ENCODE measurements at places on chromosomes 7 and 10.

GRCh38 chr7:64181586-64181985 lies 25.4 kb upstream of the ZNF735 start:
- no peak for DNase-seq

DNA sequence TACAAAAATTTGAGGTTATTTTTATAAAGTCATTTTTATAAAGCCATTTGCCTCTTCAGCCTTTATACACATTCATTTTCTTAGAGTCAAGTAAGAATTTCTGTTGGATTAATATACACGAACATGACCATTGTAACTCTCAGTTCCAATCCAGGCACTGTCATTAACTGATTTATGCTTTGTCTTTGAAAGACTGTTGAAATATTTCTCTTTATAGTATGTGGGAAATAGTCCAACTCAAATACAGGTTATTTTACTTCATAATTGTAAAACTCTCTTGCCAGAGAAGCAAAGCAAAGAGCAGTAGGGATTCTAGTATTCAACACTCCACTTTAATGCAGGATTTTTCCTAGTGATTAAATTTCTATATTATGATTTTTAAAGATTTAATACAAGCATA lies 36.5 kb upstream of the PAPSS2 start:
- no peak for DNase-seq

DNA sequence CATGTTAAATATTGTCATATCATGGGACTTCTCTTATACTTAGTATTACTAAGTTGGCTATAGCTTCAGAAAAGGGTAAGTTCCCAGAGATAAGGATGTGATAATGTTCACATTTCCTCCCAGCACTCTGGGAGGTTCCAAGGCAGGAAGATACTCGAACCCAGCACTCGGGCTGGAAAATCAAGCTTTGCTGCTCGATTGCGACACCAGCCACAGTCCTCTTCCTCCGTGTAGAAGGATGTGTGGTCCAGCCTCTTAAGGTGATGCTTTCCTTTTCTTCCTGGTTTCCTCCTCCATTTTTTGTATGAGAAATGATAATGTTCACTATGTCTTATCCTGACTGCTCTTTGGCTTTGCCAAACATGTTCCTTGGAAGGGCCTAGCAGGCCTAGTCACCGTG lies 3.2 kb downstream of the BMS1 start:
- no peak for DNase-seq

- no peak for DNase-seq
These were observed 162.3 kb upstream of the NPS start for GRCh38 chr10:127386606-127387327.

GRCh38 chr7:137423321-137423720 lies 79.8 kb upstream of the PTN start:
- no peak for DNase-seq

GRCh38 chr10:62046522-62047227 lies 145.2 kb downstream of the ARID5B start:
- peak; percentile 88 for DNase-seq

- DNase-seq: no peak
These were observed 737.7 kb upstream of the C7orf33 start for GRCh38 chr7:147852833-147853232.

- DNase-seq: no peak
These were observed 330.1 kb upstream of the LRGUK start for GRCh38 chr7:133796782-133797745.

- peak; percentile 37 for DNase-seq
These were observed 114.0 kb downstream of the PRKCQ start for GRCh38 chr10:6465854-6466601.

DNA sequence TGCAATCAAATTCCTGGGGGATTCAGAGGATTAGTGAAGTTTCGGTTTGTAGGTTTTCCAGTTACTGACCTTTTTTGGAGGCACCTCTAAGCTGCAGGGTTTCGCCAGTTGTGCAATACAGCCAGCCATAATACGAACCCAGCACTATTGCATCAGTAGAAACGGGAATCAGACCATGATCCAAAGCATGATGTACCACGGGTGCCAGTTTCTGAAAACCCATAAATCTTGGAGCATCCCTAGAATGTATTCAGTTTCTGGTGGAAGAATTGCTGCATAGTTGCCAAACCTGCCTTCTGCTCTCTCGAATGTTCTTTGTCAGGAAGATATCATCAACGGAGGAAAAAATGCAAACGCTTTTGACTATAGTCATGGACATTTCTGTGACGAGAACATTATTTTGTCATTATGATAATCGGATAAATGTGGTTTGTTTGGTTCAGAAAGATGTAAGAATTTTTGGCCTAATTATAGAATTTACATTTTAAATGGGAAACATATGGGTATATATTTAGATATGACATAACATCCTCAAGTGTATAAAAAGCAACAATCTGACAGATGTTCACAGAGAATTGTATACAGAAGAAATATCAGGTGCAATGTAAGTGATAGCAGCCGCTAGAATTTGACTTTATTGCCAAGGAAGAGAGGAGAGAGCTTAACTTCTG lies 186.2 kb upstream of the PRKCQ start:
- DNase-seq: no peak

DNA sequence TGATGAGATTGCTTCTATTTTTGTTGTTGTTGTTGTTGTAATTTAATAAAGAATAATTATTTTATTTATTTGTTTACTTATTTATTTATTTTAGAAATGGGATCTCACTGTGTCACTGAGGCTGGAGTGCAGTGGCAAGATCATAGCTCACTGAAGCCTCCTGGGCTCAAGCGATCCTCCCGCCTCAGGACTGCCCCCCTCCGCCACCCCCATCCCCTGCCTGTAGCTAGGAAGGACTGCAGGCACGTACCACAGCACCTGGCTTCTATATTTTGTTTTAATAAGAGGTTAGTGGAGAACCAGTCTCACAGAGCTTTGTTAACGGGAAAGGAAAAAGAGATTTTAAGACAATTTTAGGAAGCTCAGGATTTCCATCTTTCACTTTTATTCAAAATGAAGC lies 19.5 kb upstream of the SMC3 start:
- no peak for DNase-seq

GRCh38 chr7:7565746-7566650 lies 686 bp upstream of the MIOS start:
- DNase-seq: peak; percentile 95

- no peak for DNase-seq
These were observed 41.3 kb upstream of the GLI3 start for GRCh38 chr7:42278344-42278743.

- DNase-seq: peak; percentile 77
These were observed at the start of gene PRXL2A for GRCh38 chr10:80408242-80409101. TSS of gene PRXL2A (plus strand) at chr10:80408551. CDS start at chr10:80420468, 11,917 bp downstream.

GRCh38 chr10:102405108-102405571 lies 9.6 kb downstream of the NFKB2 start:
- no peak for DNase-seq

GRCh38 chr7:36318116-36318515 lies 71.5 kb upstream of the ANLN start:
- no peak for DNase-seq

- peak; percentile 79 for DNase-seq
These were observed 89.1 kb downstream of the GFRA1 start for GRCh38 chr10:116183733-116184511.

DNA sequence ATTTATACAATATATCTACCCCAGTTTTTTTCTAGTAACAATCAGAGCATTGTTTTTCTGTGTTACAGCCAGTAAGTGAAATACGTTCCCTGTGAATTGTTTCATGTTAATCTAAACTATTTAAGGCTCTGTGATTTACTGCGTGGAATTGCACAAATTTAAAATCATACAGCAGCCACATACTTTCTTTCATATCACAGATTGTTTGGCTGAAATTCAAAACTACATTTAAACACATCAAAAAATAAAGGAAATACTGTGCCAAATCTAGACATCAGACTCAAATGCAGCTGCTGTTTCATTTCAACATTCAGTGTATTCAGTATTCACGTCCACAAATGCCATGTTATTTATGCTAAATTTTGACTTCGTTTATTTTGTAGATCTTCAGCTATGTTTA lies 242.6 kb upstream of the HGF start:
- DNase-seq: no peak

GRCh38 chr10:109919220-109919619 lies 4.1 kb downstream of the XPNPEP1 start:
- DNase-seq: no peak

DNA sequence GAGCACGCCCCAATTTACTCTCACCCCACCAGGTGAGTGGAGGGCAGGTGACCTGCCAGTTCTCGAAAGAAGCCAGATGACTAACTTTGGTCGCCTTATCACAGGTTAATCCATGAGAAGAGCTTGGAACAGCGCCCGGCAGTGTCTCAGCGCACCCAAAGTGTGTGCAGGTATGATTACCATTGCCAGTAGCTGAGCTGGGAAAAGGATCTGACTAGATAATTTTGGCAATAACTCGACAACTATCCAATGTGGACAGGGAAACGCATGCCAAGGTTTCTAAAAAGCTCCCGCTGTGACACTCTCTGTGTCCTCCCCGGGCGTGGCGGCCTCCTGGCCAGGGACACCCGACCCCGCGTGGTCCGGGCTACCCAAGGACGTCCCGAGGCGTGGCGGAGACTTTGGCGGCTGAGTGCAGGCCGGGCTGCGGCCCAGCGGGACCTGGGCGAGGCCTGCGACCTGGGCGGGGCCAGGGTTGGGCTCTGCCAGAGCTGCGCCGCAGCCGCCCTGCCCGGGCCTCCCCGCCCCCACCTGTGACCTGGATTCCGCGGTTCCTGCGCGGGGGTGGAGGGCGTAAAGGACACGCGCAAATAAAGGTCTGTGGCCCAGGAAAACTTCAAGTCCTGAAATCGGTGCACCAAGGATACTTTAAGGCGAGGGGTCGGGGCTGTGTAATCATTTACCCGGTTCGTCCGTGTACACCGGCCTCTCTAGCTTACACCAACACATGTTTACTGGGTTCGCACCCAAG lies 13.7 kb upstream of the WAPL start:
- peak; percentile 55 for DNase-seq

GRCh38 chr7:12493407-12493806 lies 77.1 kb upstream of the SCIN start:
- peak; percentile 17 for DNase-seq

- no peak for DNase-seq
These were observed 84.5 kb downstream of the HGF start for GRCh38 chr7:81685270-81685868.

DNA sequence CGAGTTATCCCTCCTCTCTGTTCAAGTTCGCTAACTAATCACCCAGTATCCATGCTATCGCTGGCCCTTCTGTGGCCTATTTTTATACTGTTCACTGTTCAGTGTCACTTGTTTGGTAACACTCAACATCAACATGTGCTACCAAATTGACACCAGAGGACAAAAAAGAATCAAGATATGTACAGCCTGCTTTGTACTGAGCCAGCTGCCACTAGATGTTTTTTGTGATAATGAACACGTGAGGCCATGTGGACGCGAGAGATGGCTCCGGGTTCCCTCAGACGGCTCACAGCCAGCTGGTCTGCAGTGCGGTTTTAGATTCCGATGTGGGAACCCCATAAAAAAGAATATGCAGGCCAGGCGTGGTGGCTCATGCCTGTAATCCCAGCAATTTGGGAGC lies 21.2 kb downstream of the CAV1 start:
- DNase-seq: no peak

DNA sequence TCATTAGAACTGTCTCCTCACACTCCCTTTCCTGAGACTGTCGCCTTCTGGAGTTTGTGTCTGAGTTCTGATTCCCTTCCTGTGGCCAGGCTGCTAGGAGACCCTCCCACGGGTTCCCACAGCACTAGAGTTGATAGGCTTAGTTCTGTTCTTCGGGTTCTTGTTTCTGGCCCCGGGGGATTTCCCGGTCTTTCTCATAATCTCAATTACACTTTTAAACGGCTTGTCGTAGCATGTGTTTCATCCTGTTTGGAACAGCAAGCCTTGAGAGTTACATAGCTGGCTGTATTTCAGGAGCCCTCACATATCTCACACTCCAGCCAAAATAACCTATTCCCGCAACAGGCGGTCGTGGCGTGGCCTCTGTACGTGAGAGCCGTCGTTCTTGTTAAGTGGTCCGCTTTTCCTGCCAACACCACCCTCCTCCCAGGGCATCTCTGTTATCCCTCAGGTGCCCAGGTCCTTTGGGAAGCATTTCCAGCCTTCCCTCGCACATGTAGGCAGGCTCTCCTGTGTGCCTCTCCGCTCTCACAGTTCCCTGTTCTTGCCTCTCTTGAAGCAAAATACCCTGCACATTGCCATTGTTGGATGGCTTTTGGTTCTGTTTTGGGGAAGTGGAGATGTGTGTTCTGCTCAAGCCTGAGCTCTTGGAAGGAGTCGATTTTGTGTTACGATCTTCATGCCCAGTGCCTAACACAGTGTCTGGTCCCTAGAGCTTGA lies 46.0 kb downstream of the CDC123 start:
- no peak for DNase-seq

GRCh38 chr10:132847856-132848255 lies 61.9 kb upstream of the NKX6-2 start:
- peak; percentile 1 for DNase-seq

- DNase-seq: no peak
These were observed 77.9 kb upstream of the GRB10 start for GRCh38 chr7:50860598-50860997.

- no peak for DNase-seq
These were observed 273.1 kb upstream of the NEBL start for GRCh38 chr10:21170216-21170615.

- DNase-seq: no peak
These were observed 131.4 kb upstream of the BTBD16 start for GRCh38 chr10:122139627-122140170.

- DNase-seq: no peak
These were observed 63.7 kb upstream of the ZPBP start for GRCh38 chr7:50156706-50157105.

DNA sequence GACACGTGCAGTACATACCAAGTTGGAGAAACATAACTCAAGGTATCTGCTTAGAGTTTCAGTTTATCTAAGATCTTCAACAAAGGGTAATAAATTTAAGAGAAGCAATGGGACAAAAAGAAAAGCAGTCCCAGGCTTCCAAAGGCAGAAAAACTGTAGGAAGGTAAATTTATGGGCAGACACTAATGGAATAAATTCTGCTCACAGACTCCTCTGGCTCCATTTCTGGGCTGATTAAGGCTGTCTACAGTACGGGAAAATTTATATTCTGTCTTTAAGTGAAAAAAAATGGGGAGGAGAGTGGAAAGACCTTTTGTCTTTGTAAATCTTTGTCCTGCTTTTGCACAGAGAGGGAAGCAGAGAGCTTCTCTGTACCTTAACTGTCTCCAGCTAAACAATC lies 587.5 kb upstream of the IGFBP3 start:
- DNase-seq: no peak

DNA sequence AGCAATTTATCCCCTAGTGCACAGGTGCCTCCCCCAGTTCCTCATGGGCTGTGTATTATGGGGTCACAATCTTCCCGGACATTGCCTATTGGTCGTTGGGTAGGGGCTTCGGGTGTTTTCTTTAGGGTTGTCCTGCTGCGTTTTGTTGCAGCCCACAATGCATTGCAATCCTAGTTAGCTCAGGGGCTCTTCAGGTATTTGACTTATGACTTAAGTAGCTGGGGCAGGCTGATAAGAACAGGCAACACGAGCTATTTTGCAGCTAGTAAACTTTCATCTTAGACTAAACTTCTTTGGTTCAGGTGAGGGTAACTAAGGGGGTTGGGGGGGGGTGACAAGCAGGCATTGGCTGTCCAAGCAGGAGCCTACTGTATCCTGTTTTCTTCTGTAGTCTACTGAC lies 158.5 kb downstream of the TPST1 start:
- no peak for DNase-seq

GRCh38 chr7:20795881-20796280 lies 9.2 kb upstream of the SP8 start:
- no peak for DNase-seq
